ENCODE measurements at places on chromosomes 3 and 15.
A peak's percentile ranks its signal among the peaks of the same experiment; 100 is the strongest.

DNA sequence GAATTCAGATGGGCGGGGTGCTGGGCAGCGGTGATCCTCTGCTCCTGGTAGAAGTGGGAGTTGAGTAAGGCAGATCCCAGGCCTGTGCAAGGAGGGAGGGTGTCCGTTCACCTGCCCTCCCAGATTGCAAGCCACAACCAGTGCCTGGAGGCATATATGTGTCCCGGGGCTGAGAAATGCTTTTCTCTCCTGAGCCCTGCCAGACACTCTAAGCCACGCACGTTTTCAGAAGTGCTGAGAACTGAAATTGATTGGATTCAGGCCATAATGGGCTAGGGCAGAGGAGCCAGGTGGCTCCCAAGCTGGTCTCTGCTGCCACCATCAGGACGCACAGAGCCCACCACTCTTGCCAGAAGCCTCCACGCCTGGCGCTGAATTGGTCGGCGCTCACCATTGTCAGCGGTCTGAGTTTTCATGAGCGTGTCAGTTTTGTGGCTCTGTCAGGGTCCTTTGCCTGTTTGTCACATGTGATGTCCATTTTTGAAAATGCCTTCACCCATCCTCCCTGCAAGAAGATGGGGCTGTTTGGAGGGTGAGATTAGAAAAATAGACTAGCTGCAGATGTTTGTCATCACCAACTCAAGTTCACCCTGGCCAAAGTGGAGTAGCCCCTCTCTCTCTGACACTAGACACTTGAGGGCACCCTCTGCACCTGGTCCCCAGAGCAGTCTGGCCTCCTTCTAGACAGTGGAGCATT is 15.4 kb upstream of the BFSP2 start:
- peak; percentile 65 for DNase-seq

GRCh38 chr15:34049112-34049511 is 10.1 kb upstream of the AVEN start:
- DNase-seq: peak; percentile 88

GRCh38 chr3:136135039-136135802 is 60.9 kb downstream of the MSL2 start:
- no peak for DNase-seq

DNA sequence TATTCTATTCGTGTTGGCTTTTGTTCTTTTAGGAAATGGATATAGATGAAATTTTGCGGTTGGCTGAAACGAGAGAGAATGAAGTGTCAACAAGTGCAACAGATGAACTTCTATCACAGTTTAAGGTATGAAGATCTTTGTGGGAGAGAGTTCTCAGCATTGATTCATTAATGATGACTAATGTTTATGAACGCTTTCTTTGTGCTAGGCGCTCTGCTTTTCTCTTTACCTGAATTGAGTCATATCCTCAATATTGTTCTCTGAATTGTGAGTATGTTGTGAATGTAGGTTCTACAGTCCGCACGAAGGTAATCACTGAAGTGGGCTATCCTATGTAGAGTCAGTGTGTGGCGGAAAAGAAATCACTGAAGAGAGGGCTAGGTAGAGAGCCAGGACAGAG is 81.2 kb downstream of the CHD2 start:
- no peak for DNase-seq

- DNase-seq: no peak
Measured at GRCh38 chr3:50396502-50396901, 37.2 kb upstream of the TMEM115 start.

- DNase-seq: peak; percentile 53
Measured at GRCh38 chr3:18061737-18062656, 319.6 kb upstream of the TBC1D5 start.

DNA sequence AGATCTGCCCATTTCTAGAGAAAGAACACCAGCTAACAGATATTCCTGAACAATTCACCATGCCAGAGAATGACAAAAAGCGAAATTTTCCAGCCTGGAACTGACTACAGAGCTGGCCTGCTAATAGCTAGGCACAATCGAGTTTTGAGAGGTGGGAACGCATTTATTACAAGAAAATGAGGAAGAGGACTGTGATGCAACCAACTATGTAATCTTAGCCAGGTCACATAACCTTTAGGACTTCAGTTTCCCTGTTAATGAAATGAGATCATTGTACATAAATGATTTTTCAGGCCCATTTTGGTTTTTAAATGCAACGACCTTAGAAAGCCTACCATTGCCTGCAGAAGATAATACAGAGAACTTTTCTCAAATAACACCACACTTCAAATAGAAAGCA is 72.1 kb upstream of the SETMAR start:
- no peak for DNase-seq

- no peak for DNase-seq
Measured at GRCh38 chr3:72629191-72629631, 219.0 kb downstream of the SHQ1 start.

DNA sequence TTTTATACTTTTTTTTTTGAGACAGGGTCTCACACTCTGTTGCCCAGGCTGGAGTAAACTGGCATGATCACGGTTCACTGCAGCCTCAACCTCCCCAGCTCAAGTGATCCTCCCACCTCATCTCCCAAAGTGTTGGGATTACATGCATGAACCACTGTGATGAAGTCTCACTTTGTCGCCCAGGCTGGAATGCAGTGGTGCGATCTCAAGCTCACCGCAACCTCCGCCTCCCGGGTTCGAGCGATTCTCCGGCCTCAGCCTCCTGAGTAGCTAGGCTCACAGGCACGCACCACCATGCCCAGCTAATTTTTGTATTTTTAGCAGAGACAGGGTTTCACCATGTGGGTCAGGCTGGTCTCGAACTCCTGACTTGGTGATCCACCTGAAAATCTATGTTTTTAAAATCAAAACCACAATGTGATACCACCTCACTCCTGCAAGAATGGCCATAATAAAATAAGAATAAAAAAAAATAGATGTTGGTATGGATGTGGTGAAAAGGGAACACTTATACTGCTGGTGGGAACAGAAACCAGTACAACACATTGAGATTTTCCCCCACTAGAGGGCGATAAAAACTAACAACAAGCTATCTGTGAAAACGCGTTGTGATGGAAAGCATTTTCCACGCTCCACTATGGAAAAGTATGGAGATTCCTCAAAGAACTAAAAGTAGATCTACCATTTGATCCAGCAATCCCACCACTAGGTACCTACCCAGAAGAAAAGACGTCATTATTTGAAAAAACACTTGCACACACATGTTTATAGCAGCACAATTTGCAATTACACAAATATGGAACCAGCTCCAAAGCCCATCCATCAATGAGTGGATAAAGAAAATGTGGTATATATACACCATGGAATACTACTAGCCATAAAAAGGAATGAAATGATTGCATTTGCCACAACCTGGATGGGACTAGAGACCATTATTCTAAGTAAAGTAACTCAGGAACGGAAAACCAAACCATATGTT is 26.8 kb upstream of the OCA2 start:
- DNase-seq: peak; percentile 59

GRCh38 chr3:187025254-187025655 is 94.9 kb downstream of the ST6GAL1 start:
- no peak for DNase-seq

DNA sequence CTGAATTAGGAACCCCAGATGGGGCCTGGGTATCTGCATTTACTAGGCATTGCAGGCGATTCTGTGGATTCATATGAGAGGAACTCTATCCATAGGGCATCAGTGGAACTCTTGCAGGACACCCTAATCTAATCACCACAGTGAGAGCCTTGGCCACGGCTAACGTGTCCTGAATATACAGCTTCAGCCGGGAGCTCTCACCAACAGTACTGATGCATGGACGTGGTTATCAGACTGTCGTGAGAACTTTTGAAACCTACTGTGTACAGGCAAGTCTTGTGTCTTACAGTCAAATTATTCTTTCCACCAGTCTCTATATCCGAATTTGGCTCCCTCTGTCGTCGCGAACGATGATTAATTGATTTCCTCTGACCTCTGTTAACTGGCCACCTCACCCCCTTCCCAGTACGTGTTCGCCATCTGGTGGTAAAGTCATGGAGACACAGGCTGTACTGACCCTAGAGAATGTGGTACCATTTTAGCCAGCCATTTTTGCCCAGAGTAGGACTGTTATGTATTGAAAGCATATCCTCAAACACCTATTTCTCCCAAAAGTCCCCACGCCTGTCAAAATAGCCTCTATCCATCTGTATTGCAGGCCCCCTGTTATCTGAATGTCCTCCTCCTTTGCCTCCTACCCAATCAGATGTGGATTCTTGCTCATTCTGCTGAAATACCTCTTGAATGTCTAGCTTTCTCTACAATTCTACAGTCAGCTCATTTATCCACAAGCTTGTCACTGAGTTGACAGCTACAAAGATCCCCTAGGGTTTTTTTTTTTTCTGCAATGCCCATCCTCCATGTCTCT is 39.7 kb downstream of the GLDN start:
- DNase-seq: peak; percentile 80

GRCh38 chr3:170605490-170605889 is 19.6 kb upstream of the SLC7A14 start:
- DNase-seq: no peak

DNA sequence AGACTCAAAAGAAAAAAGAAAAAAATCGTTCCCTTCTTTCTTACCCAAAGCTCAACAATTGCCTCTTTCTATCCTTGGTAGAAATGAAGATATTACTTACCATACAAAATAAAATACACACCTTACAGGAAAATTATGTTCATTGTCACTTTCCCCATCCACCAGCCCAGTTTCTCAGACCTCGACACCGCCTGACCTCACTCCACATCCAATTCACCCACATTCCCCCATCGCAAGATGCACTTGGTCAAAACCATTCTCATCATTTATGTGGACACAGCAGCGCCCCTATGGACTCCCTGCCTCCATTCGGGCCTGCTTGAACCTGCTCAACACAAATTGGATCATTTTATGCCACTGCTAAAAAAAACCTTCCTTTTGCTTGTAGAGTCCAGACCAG is 7.0 kb downstream of the ANPEP start:
- DNase-seq: no peak

GRCh38 chr3:7565574-7565973 is 704.7 kb downstream of the GRM7 start:
- no peak for DNase-seq

GRCh38 chr3:4512895-4513616 is 19.9 kb downstream of the ITPR1 start:
- no peak for DNase-seq

- peak; percentile 55 for DNase-seq
Measured at GRCh38 chr15:85726454-85726853, 68.3 kb downstream of the KLHL25 start.

DNA sequence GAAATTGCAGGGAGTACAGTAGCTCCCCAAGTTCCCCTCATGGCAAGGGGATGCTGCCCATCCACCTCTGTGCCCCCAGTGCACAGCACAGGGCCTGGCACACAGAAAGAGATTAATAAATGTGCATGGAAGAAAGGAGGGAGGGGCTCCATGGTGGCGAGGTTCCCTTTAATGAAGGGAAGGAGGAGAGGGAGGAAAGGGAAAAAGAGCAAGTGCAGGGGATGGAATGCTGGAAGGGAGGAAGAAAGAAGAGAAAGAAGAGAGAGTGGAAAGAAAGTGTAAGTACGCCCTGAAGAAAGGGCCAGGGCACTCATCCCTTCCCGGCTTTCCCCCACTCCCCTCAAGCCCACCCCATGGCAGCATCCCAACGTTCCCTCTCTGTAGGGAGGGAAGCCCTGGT is 1.5 kb upstream of the VIPR1 start:
- no peak for DNase-seq

DNA sequence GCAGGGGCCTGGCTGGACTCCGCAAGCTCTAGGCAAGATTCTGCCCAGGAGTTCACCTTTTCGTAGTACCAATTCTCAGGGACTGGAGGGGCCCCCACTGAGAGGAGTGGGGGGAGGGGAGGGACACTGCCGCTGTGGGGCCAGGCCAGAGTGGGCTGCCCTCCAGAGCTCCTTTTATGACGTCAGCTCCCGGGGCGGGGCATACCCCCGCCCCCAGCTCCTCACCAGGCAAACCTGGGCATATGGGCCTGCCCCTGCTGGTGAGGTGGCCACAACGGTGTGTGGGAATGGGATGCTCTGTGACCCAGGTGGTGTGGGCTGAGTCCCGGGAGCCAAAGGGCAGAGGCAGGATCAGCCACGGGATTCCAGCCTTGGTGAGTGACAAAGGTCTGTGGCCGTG is 3.3 kb downstream of the DNAJB8 start:
- no peak for DNase-seq

DNA sequence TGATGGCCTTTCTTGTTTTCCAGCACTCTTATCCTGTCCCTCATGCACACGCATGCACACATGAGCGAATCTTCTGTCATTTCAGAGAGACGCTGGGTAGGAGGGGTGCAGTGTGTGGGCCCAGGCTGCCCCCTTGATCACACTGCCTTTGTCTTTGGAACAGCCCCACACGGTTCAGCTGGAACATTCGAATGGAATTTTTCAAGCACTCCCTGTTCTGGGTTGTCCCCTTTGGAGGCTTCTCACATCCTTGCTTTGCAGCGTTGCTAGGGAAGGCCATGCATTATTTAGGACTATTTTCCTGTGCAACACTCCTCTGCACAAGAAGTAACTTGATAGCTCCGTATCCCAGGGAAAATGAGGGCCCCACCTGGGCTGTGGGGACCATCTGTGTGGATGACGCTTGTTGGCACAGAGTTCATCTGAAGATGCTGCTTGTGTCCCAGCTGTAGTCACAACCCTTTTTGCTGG is 78.4 kb downstream of the SPSB4 start:
- no peak for DNase-seq

DNA sequence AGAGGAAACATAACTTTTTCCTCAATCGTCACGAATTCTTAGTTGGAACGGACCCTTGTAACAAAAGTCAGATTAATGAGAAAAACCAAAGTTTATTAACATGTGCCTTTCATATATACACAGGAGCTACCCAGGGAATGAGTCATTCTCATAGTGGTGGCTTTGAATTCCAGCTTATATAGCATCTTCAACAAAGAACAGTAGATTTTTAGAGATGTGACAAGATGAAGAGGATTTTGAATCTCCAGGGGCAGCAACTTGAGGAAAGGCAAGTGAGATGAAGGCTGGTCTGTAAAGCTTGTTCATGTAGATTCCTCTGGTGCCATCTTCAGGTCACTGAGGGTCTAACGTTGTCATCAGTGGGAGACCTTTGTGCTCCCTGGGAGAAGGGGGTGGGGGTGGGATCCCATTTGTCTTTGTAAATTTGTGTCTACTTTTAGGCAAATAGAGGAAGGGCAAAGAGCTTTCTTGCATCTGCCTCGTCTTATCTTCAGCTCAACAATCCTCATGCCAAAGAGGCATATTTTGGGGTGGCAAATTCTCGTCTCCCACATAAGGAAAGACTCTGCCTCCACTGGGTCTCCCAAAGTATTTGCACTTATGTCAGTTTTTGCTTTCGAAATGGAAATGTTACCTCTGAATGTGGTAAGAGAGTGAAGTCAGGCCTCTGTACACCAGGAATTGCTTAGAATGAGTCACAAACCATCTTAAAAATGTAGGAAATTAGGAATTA is 29.5 kb downstream of the CLEC3B start:
- peak; percentile 84 for DNase-seq

DNA sequence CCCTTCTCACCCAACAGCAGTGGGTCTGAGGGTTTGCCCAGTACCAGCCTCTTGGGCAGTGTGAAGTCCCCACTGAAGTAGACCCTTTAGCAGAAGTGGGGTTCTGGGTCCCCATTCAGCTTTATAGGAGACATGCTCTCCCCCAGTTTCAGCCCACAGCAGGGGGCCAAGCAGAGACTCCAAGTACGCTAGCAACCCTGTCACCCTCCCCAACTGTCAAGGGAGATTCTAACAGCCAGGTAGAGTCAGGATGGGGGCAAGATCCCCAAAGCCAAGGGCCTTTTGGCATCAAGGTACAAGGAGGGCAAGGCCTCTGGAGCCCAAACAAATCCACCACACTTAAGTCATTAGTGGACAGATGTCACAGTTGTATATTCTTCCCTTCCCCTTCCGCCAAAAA is 1.8 kb downstream of the RBPMS2 start:
- DNase-seq: no peak

GRCh38 chr3:124092811-124093210 is 100.9 kb upstream of the ROPN1 start:
- peak; percentile 94 for DNase-seq

- no peak for DNase-seq
Measured at GRCh38 chr3:39716849-39717248, 92.6 kb upstream of the MYRIP start.

Measured in fibroblast of upper back skin (primary cell).